ENCODE measurements at places on chromosomes 7 and 10.

DNA sequence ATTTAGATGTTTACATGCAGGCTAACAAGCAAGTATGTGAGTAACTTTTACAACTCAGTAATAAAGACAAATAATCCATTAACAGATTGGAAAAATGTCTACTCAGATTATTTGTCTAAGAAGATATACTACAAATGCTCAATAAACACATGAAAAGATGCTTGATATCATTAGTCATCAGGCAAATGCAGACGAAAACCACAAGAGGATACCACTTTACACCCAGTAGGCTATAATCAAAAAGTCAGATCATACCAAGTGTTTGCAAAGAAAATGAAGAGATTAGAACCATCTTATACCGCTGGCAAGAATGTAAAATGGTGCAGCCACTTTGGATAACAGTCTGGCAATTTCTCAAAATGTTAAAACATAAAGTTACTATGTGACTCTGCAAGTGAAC, 84.1 kb downstream of the MALSU1 start:
- DNase-seq, result no peak

DNA sequence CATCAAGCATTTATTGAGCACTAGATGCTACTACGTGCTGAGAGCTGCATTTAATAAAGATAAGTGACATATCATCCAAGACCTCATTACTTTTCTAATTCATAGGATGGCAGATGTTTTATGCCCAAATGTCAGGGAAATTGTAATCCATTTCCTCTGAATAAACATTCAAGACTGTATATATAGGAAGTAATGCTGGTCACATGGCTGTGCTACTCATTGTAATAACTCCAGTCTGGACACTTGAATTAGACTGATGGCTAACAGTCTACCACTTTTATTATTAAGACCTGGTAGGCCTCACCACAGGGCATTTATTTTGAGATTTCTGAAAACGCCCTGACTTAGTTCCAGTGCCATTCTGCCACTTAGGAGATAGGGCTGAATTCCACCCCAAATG, 36.6 kb downstream of the PIK3AP1 start:
- no peak for DNase-seq

GRCh38 chr10:48742891-48743860, 58.5 kb downstream of the WDFY4 start:
- DNase-seq, result no peak

DNA sequence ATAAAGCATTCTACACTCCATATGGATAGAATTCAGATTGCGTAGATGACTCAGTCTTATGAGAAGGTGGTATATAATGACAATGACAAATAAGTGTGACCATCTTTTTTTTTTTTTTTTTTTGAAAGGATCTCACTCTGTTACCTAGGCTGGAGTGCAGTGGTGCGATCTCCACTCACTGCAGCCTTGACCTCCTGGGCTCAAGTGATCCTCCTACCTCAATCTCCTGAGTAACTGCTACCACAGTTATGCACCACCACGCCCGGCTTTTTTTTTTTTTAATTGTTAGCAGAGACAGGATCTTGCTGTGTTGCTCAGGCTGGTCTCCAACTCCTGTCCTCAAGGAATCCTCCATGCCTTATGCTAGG, 43.2 kb upstream of the NRP1 start:
- no peak for DNase-seq

DNA sequence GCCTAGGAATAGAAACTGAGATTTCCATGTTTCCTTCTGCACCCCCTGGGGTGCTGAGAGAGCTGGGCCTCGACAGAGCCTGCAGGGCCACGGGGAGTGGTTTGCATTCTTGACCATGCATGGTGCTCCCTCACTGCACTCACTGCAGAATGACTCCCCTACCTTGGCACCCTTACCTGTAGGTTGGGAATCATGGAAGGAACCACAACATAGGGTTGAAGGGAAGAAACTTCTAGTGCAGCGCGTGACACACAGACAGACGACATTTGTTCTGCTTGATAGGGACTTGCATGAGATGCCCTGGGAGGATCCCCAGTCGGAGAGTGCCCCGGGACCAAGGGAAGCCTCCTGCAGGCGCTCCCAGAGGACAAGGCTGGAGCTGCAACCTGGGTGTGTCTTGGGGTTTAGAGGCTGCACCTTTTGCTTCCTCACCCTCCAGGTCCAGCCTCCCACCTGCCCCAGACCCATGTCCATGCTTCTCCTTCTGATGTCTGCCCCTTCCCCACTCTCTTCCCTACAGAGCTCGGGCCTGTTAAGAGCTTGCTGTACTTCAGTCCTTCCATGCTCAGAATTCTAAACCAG, 245.2 kb downstream of the ABCA13 start:
- no peak for DNase-seq

GRCh38 chr10:124105594-124105993, 12.2 kb upstream of the CHST15 start:
- DNase-seq, result no peak

GRCh38 chr10:49335364-49335972, 36.5 kb downstream of the C10orf71 start:
- no peak for DNase-seq

GRCh38 chr7:155935005-155935557, 122.8 kb upstream of the SHH start:
- DNase-seq, result no peak

- DNase-seq, result no peak
Observed at GRCh38 chr10:77825965-77826364, 100.6 kb downstream of the DLG5 start.

DNA sequence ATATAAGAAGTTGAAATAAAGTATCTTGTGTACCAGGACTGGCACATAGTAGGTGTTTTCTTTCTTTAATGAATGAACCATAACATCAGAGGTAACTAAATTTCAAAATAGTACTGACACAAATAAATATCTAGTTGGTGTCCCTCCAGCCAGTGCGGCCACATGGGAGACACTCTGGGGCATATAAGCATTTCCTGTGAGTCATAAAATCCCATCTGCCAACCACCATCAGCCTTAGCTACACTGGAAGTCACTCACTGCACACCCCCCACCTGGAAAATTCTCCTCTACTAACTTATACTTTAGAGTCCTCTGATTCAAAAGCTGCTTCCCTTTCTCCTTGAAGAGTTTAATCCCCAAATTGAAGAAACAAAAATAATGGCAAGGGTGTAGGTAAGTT, 32.5 kb downstream of the DYDC1 start:
- peak; percentile 1 for DNase-seq

Measured in HS-27A (cell line).